ENCODE measurements at places on chromosomes 1 and 21. TPM values are rescaled to one million over a fixed set of nuclear protein-coding genes. Genes with fewer than 3 reads are reported as not detected.

- H3K4me1 ChIP-seq: no peaks in the 10 kb centered on the region
- DNase-seq: no peak
- no peaks in the 10 kb centered on the region for H3K27me3 ChIP-seq
- H3K36me3 ChIP-seq: no peaks in the 10 kb centered on the region
These were observed 50.8 kb upstream of the ATP5PO start for GRCh38 chr21:33966324-33966949.

- no peak overlapping the region for H3K4me3 ChIP-seq
- peak; percentile 83 for DNase-seq
- no peaks in the 10 kb centered on the region for H3K27me3 ChIP-seq
- H3K27ac ChIP-seq: peak overlapping the region; percentile 87
These were observed 65.6 kb downstream of the RGL1 start for GRCh38 chr1:183870351-183871077.

GRCh38 chr1:59526240-59526639, 229.3 kb downstream of the FGGY start:
- H3K27me3 ChIP-seq: no peaks in the 10 kb centered on the region
- H3K4me1 ChIP-seq: peaks cover 7% of the 10 kb centered on the region
- DNase-seq: no peak
- H3K4me3 ChIP-seq: no peak overlapping the region

- no peaks in the 10 kb centered on the region for H3K36me3 ChIP-seq
- no peaks in the 10 kb centered on the region for H3K27me3 ChIP-seq
- no peak for DNase-seq
- no peaks in the 10 kb centered on the region for H3K4me1 ChIP-seq
- H3K27ac ChIP-seq: no peak overlapping the region
These were observed 106.9 kb downstream of the RIPK4 start for GRCh38 chr21:41659791-41660560.

Gene SERTAD4
- 7.4 TPM for total RNA-seq

- no peak for DNase-seq
- no peaks in the 10 kb centered on the region for H3K27me3 ChIP-seq
- no peaks in the 10 kb centered on the region for H3K36me3 ChIP-seq
- no peak overlapping the region for H3K27ac ChIP-seq
These were observed 28.1 kb upstream of the SGIP1 start for GRCh38 chr1:66505671-66506392.

DNA sequence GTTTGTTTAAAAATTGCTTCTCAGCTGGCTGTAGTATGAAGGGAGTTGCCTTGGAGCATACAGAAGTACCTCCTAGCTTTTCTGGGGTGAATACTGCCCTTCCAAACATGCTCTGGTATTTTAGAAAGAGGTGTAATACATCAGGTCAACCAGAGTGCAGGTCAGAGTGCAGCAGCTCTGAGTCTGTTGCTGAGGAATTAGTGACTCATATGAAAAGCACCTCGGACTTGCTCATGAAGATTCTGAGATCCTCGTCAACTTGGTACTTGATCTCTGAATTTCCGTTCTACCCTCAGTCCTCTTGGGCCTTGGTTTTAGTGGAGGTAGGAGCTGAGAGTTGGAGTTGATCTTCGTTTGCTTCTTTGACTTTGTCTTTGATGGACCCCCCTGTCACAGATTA, 67.3 kb downstream of the NOS1AP start:
- no peak overlapping the region for H3K4me3 ChIP-seq
- no peaks in the 10 kb centered on the region for H3K36me3 ChIP-seq
- H3K27me3 ChIP-seq: no peaks in the 10 kb centered on the region
- H3K4me1 ChIP-seq: no peaks in the 10 kb centered on the region
- H3K27ac ChIP-seq: no peak overlapping the region

Gene GUK1
- total RNA-seq: 406 TPM

All from uterus (tissue), 4 donors.